Glutamatergic neuron (in vitro differentiated cells): ENCODE measurements at places on chromosomes 7 and 10. TPM values are rescaled to one million over a fixed set of nuclear protein-coding genes. Genes with fewer than 3 reads are reported as not detected.

DNA sequence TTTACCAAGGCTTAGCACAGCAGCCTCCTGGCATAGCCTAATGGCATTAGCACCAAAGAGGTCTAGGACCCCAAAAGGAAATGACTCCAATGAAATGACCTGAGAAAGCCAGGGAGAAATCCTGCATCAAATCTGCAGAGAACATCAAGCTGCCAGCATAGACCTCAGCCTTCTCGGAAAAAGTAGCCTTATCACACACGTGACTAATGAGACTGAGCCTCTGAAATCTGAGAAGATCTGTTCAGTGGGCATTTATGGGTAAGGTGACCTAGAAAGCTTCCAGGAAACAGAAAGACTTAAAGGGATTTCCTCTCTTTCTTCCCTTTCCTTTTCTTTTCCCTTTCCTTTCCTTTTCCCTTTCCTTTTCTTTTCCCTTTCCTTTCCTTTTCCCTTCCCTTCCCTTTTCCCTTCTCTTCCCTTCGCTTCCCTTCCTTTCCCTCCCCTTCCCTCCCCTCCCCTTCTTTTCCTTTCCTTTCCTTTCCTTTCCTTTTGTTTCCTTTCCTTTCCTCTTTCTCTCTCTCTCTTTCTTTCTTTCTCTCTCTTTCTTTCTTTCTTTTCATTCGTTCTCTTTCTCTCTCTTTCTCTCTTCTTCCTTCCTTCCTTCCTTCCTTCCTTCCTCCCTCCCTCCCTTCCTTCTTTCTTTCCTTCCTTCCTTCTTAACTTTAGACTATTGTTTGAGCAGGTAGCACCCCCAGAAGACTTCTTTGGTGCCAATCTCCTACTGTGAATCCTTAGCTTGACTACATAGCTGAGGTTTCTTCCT lies 23.1 kb upstream of the PTTG1IP2 start:
- DNase-seq = no peak

DNA sequence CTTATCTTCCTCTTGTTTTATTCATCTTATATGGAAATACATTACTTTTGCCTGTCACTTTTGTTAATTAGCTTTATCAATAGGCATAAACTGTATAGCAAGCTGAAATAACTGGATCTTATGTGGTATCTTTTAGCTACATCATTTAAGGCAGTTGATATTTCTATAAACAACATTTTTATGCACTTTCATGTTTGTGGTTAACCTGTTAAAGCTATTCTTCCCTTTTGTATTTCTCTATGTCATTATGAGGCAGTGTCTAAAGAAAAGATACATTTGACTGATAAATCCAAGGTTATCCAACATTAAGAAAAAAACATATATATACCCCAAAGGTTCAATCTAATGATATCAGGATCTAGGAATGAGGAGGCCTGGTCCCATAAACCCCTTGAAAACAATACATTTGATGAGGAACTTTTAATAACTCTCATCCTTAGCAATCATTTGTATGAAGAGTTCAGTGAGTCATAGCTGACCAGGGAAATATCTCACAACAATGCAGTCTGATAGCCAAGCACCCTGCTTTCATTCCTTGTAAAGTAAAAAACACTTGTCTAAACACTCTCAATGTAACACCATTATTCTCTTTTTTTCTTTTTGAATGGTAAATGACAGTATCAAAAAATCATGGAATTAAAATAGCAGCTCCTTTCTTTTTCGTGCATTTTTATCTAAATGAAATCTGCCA lies 300.9 kb downstream of the NEBL start:
- DNase-seq = no peak

DNA sequence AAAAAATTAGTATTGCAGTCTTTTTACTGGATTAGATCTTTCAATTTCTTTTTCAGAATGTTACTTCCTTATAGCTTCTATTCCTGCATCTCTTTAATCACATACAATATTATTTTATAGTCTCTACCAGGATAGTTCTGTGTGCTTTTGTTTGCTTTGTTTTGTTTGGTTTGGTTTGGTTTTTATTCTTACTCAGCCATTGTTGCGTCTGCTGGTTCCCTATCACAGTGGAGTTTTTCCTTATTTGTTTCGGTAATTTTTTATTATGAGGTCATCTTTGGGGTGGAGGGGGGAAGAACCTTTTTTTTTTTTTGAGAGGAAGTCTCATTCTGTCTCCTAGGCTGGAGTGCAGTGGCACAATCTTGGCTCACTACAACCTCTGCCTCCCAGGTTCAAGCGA lies 9.0 kb upstream of the BAIAP2L1 start:
- no peak for DNase-seq

- DNase-seq = no peak
Measured at GRCh38 chr7:24466168-24466768, 107.0 kb upstream of the PALS2 start.

DNA sequence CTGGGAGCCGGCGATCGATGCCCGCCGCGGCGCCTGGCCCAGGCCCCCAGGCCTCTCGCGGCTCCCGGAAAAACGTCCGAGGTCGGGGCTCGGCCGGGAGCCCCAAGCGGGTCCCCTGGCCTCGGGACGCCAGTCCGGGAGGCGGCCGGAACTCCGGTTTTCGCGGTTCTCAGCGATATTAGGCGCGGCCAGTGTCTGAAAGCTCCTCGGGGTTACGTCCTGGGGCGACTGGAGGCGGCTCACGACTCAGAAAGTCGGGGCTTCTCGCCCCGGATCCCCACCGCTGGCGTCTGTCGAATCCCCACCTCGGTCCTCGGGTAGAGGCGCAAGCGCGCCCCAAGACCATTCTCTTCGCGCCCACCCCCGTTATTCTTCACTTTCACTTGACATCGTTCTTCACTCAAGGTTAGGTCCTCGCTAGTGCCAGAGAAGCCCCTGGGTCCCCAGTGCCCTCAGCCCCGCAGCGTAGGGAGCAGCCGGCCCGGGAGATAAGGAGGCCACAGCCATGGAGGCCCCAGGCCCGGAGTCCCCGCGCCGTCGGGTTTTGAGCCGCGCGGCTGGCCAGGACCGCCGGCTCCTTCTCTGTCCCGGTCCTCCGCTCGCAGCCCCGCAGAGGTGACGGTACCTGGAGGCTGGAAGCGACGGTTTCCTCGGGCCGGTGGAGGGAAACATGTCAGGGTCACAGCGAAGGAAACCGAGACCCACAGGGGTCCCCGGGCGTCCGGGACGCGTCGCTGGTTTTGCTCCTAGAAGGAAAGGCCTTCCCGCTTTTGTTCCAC lies 35.2 kb upstream of the EBLN1 start:
- peak; percentile 24 for DNase-seq

GRCh38 chr7:86978808-86979506 lies 80.5 kb downstream of the ELAPOR2 start:
- DNase-seq = no peak

GRCh38 chr10:32985775-32986350 lies 27.8 kb upstream of the ITGB1 start:
- no peak for DNase-seq

DNA sequence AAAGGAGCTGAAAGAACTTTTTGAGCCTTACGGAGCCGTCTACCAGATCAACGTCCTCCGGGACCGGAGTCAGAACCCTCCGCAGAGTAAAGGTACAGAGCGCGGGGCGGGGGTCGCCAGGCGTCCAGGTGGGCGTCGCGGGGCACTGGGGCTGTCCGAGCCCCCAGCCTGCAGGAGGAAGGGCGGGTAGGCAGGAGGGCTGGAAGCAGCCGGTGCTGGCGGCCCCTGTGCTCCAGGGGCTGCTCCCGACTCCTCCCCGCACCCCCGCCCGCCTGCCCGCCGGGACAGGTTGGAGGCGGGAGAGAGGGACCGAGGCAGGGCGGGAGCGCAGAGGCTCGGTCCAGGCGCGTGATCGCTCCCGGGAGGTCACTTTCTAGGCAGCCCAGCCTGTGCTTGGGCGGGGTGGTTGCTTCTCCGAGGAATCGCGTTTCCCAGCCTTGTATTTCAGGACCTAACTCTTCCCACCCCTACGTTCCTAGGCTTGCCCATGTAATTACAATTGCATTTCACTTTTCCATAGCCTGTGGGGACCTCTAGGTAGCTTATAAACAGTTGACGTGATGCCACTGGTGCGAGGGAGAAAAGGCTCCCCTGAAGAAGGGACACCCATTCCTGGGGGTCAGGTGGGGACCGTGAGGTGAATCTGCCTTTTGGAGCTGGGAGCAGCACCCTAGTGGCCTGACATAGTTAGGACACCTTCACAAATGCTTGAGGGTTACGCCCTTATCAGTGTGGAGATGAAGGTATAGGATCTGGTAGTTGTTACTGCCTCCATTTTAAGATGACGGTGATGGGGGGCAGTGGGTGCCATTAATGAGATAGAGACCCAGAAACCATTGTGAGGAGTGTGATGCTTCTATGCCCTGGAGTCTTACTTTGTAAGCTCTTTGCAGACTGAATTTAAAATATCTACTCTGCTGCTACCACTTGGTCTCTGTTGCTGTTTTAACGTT lies 148.2 kb downstream of the CELF2 start:
- peak; percentile 80 for DNase-seq

DNA sequence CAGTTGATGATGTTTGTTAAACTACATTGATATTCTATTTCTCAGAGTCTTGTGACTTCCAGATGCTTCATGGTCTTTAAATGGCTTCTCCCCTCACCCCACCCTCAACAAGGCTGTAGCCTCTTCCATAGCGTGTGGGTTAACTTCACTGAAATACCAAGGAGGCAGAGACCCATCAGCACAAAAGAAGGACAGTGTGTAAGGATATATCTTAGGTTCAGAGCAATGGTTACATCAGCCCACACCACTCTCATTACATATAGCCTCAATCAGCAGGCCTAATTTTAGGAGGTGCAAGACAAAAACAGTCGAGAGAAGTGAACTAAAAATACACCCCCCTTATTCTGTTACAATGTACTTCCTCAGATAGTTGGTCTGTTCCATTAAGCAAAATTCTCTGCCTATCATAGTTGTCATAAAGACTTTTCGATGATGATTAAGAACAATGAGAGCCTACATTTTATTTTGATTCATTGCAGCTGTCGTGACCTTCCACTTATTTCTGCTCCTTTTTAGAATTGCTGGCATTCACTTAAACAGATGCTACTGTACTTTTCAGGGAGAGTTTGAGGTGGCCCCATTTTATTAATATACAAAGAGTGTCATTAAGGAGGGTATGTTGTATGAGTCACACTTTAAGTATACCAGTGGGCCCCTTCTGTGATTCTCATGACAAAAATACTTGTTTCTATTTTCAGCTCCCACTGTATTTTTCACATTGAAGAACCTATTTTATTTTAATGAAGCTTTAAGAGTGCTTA lies 52.1 kb downstream of the WIPF3 start:
- no peak for DNase-seq

DNA sequence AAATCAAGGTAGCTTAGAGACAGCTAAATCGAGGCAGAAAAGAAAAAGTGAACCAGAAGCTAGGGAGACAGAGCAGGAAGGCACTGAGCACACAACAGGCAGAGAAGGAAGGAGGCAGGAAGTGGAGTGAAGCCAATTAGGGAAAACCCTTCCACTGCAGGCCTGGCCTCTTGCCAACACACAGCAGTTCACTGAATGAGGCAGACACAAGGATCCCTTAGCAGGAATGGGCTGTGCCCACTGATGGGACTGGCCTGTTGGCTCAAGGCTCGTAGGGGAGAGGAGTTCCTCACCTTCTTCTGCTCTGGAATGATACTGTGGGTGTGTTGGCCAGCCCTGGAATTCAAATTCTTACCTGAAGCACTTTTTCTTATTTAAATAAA lies 220.3 kb upstream of the STK17A start:
- DNase-seq = peak; percentile 57

DNA sequence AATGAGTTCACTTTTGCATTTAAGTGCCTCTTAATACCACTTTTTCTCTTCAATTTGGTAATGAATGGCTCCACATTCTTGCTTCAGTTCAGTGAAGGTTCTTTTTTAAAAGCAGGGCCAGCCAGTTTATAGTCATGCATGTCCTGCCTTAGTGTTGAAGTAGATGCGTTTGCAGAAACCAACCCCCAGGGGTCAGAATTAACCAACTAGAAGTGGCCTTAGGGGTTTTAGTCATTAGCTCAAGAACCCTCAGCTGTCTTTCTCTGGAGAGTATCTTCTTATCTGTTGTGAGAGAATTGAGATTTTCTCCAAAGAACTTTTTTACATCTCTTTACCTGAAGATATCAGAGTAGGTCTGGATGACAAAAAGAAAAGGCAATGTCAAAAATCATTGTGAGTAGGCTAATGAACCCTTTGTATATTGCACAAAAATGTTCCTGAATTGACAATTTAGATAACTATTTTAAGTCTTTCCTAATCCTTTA lies 82.2 kb downstream of the PIK3CG start:
- DNase-seq = peak; percentile 38

DNA sequence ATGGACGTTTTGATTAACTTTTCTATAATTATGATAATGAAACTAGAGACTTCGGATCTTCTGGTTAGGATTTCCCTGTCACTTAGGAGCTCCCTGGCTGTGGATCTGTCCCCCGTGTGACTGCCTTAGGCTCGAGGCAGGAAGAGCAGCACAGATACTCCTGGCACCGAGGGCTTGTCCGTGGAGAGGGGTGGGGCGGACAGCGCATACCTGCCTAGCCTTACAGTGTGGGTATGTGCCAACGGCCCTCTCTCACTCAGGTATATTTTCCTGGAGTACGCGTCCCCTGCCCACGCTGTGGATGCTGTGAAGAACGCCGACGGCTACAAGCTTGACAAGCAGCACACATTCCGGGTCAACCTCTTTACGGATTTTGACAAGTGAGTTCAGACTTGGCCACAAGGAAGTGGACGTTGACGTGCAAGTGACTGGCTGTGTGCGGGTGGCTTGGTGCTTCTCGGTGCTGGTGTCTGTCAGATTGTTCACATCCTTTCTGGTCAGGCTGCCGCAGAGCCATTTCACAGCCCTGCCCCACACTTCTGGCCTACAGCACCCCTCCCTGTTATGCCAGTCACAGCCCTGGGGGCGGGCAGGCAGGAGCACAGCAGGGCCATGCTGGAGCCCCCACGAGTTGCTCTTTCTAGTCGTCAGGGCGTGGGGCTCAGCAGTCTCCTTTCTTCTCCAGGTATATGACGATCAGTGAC lies 7.9 kb downstream of the EIF3B start:
- DNase-seq = no peak

GRCh38 chr10:95434583-95434982 lies 126.6 kb downstream of the SORBS1 start:
- DNase-seq = no peak

- no peak for DNase-seq
Measured at GRCh38 chr7:55178292-55178862, 159.6 kb downstream of the EGFR start.

DNA sequence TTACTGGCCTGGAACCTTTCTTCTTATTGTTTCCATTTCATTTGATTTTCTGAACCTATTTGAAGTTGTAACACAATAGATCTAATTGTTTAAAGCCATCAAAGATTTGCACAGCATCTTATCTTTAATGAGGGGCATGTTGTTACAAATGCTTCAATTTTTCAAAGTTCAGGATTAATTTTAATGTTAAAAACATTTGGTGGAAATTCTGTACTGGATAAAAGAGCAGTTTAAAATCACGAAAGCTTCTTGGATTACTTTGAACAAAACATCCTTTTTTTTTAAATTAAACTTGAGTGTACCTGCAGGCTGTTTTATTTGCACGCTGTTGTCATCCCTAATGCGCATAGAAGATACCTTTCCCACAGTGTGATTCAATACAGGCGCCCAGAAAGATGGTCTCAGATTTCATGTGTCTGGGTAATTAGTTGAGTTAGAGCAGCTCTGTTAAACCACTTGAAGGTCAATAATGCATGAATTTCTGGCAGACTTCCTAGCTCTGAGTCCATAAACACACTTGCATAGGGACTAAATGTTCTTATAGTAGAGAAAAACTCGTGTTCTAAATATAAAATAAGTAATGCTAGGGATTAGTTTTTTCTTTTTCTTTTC lies 29.3 kb upstream of the DDX50 start:
- DNase-seq = no peak

Gene TMEM60
- 18.9 TPM for total RNA-seq

Gene IKZF1
- 1.1 TPM for total RNA-seq

Gene GFRA1
- 347 TPM for total RNA-seq

Gene CFAP46
- total RNA-seq = 5.2 TPM

Gene BMPR1A
- total RNA-seq = 27.7 TPM

Gene AP5Z1
- 49.8 TPM for total RNA-seq
